Stimulated activated naive CD4-positive, alpha-beta T cell treated with Interleukin-2 at 50 U/mL for 16 hours (primary cell): ENCODE measurements at places on chromosomes 3 and 15.

DNA sequence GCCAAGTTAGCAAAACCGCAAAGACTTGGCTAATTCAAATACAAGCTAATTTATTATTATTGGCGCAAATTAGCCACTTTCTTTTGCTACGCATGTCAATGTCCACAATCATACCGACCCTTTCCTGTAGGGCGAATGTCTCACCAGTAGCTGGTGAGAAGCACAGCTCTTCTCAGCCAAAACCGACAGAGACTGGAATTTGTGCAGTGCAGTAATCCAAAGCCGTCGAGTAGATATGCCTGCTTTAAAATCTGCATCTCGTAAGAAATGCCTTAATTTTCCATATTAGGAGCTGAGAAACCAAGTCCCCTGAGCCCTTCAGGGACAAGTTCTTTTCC is 614 bp upstream of the MINDY2 start:
- DNase-seq, result no peak

GRCh38 chr15:34679291-34679690 is 75.5 kb downstream of the GJD2 start:
- DNase-seq, result no peak

- DNase-seq, result no peak
Observed at GRCh38 chr3:15693355-15693754, 91.8 kb downstream of the BTD start.

DNA sequence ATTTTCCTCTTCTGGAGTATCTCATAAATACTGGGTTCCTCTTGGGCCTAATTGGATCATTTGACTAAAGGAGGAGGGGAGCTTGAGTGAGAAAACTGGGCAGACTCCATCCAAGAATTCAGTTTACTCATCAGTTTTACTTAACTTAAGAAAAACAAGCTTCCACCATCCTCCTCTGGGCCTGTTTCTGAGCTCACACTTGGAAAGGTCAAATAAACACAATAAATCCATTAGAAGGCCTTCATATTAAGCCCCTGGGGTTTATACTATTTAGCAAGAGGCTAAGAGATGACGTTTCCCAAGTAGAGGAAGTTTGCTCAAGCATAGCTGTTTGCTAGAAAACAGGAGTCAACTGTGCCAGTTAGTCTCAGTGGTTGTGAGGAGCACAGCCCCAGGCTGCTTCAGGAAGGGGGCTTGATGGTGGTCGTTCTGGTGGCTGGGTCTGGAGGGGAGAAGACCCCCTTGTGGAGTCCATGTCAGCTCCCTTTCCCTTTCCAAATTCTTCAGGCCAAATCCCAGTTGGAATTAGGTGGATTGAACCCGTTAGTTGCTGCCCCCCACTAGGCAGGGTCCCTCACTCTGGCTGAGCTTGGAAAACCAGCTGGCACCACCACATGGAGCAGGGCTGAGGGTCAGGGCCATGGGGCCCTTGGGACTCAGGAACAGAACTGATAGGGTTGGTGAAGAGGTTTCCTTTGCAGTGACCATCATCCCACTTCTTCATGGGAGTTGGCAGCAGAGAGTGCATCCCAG is 64.8 kb downstream of the SPSB4 start:
- DNase-seq, result no peak

DNA sequence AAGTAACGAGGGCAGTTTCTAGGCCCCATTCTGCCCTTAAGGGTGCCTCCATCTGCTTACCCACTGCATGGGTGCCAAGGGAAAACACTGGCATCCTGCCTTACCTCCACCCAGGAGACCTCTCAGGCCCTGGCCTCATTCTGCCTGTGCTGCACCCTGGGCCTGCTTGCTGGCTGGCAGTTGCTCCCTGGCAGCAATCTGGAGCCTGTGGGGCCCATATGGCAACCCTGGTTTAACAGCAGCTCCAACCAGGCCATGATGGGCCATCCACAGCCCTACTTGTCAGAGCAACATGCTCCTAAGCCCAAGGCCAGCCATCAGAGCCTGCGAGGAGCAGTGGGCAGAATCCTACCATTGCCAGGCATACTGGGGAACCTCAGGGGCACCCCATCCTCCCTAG is 3.7 kb downstream of the C3orf18 start:
- no peak for DNase-seq
